ENCODE measurements at places on chromosomes 12 and 14.

DNA sequence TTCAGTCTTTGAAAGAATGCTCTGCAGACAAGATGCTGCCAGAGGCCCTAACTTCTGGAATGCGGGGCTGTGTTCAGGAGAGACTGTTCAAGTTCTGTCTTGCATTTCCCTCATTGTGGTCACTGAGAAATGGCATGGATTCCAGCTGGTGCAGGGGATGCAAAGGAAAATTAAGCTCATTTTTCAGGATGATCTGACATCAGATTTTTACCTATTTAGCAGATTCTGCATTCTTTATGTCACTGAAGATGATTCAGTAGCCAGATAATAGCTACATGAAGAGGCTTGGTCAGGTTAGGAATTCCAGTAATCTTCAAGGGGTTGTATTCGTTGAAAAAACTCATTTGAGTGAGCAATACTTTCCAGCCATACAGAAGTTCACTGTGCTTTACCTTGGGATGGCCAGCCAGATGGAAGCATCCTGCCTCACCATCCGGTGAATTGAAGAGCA lies 16.1 kb upstream of the MFAP5 start:
- DNase-seq: no peak

- DNase-seq: no peak
Observed at GRCh38 chr12:98275131-98275475, 240.3 kb upstream of the TMPO start.

GRCh38 chr12:84384384-84384783 lies 528.2 kb downstream of the SLC6A15 start:
- no peak for DNase-seq

GRCh38 chr14:51203881-51204280 lies 36.2 kb upstream of the TMX1 start:
- DNase-seq: no peak

GRCh38 chr14:105493921-105494605 lies 3.0 kb downstream of the TEDC1 start:
- DNase-seq: no peak

GRCh38 chr14:98931911-98932310 lies 340.1 kb downstream of the BCL11B start:
- peak; percentile 11 for DNase-seq

- DNase-seq: no peak
Observed at GRCh38 chr14:58797010-58797429, 159.3 kb downstream of the DACT1 start.

GRCh38 chr12:113230315-113231234 lies 9.3 kb downstream of the TPCN1 start:
- DNase-seq: no peak

DNA sequence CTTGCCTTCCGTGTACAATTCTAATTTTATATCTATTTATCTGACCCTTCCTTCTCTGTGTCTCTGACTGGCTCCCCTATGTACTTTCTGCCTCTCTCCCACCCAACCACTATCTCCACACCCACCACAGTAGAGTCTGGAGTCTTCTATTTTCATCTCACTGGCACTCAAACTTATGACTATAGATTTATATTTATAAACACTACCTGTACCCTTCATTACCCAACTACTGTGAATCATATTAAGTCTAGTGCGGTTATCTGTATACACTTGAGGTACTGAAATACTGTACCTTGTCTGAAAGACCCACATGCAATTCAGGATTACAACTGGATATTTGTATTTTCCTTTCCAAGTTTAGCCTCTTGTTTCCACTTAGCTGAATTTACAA lies 36.1 kb downstream of the ATP2B1 start:
- DNase-seq: no peak

DNA sequence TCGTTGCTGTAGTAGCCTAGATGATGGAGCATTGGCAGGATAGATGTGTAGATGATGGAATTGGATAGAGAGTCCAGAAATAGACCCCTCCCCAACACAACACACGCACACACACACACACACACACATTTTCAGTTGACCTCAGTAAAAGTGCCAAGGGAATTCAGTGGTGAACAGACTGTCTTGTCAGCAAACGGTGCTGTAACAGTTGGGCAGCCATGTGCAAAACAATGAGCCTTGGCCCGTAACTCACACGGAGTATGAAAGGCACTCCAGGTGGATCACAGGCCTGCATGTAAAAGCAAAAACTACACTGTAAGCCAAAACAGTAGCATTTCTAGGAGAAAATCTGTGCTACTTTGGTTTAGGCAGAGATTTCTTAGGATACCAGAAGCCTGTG lies 87.8 kb downstream of the DDX51 start:
- DNase-seq: no peak

DNA sequence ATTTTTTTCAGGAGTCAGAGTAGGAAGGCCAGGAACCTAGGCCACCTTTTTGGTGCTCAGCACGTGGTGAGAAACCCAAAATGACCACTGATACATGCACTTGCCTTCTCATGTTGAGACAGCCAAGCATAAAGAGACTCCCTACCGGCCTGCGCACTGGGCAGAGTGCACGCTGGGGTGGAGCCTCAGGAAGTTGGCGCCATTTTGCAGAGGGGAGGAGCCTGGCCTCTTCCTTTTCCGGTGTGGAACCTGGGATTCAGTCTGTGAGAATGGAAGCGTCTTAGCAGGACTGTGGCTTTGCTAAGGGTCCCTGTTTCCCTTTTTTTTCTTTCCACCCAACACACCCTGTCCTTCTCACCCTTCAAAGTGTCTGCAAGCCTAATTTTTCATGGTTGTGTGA lies 62.9 kb upstream of the RTRAF start:
- DNase-seq: no peak

DNA sequence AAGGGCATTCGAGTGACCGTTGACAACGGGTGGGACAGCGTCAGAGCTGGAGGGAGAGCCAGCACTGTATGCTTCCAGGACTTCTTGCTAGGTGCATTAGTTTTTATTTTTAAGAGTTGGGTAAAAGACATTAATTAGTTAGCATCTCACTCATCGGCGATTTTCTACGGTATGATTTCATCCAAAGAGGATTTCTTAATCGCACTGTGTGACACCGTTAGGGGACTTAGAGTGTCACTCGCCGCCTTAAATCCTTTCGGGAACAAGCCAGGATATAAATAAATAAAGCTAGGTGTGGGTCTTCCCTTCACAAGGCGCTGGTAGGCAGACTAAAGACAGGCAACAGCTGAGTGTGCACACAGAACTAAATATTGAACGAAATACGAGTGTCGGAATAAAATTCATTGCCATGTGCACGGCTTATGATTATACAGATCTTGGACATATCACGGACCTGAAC lies 869 bp upstream of the NOVA1 start:
- no peak for DNase-seq

DNA sequence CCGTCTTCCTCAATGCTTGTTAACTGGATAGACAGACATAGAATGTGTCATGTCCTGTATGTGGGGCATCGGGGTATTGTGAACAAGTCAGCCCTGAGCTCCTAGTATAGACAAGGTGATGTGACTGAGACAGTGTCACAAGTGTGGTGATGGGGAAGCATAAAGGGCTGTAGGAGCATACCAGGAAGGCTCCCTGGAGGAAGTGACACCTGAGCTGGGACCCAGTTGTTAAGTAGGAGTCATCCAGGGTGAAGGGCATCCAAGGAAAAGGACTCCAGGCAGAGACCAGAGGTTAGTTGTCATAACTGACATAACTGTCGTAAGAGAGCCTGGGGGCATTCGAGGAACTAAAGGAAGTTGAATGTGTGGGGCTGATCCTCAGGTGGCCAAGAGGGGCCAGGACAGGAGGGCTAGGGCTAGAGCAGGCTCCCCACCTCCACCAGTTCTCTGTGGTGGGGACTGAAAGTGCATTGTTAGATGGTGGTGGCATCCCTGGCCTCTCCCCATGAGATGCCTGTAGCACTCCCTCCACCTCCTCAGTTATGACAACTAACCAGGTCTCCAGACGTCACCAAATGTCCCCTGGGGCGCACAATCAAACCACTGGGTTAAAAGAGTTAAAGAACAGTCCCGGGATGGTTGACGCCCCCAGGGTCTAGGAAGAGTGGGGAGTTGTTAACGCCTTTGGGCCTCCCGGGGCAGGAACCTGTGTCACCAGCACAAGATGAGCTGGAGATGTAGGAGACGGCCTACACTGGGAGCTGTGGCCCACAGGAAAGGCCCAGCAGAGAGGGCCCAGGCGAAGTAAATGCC lies 2.4 kb downstream of the FICD start:
- no peak for DNase-seq

GRCh38 chr12:70628701-70629480 lies 8.3 kb downstream of the PTPRB start:
- DNase-seq: no peak

- DNase-seq: no peak
Observed at GRCh38 chr12:78062786-78063185, 232.1 kb downstream of the NAV3 start.

GRCh38 chr14:50964683-50965390 lies 20.6 kb upstream of the PYGL start:
- DNase-seq: no peak

GRCh38 chr14:54662491-54663133 lies 95.7 kb downstream of the SAMD4A start:
- DNase-seq: no peak

DNA sequence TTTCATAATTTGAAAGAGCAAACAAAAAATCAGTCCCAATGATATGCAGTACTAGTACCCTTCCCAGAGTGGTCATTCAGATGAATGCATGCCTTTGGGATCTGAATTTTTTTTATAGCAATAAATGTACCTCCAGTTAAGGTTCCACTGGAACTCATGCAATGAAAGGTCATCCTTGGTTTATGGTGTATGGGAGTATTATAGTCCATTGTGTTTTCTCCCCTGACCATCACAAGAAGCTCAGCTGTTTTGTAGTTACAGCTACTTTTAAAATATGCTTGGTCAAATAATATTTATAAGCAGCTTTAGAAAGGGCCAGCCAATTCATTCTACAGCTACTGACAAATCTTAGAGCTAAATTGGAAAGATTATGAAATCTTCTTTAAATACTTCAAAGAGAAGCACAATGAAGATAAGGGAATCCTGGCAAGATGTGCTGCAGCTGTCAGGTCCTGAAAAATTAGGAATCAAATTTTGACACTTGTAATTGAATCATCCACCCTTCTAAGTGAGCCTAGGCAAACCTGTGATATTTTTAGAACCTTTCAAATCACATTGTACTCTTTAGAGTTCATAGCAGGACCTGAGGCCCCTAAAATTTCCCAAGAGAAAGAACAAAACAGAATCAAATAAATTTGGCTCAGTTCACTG lies 46.5 kb downstream of the IFT81 start:
- no peak for DNase-seq

- no peak for DNase-seq
Observed at GRCh38 chr12:130611026-130611905, 104.8 kb downstream of the RIMBP2 start.

DNA sequence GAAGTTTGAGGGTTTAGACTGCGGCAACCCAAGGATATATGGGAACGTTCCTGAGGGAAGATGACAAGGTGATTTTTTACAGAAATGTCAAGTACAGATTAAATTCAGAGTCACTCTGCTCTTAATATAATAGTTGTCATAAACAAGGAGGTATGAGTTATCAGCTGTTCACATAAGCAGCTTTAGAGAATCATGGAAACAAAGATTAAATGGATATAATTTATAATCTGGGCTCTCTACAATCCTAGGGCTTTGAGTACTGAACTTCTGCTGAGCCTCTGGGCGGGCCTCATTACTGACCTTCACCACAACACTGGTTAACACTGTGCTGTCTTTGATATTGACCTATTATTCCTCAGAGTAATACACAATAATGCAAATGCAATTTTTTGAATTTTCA lies 577.8 kb downstream of the RPS29 start:
- no peak for DNase-seq

GRCh38 chr14:32706721-32707519 lies 231.8 kb upstream of the NPAS3 start:
- no peak for DNase-seq

- DNase-seq: no peak
Observed at GRCh38 chr12:48780381-48781025, 8.4 kb downstream of the ADCY6 start.

- no peak for DNase-seq
Observed at GRCh38 chr12:22653075-22653474, 28.1 kb downstream of the ETNK1 start.

DNA sequence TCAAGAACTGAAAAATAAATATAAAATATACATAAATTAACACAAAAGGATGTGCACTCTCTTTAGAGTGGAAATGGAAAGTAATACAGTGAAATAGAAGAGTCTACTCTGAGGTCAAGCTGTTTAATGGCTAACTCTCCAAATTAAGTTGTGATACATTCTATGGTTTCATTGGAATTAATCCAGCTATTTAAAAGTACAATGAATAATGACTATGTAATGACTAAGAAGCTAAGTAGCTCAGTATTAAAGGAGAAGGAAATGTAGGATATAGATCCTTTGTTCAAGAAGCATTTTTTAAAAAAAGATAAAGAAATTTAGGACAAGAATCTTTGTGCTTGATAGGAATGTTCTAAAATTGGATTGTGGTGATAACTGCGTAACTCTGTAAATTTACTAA lies 85.3 kb downstream of the LRP6 start:
- no peak for DNase-seq

GRCh38 chr12:51669271-51669670 lies 78.2 kb downstream of the SCN8A start:
- DNase-seq: no peak

DNA sequence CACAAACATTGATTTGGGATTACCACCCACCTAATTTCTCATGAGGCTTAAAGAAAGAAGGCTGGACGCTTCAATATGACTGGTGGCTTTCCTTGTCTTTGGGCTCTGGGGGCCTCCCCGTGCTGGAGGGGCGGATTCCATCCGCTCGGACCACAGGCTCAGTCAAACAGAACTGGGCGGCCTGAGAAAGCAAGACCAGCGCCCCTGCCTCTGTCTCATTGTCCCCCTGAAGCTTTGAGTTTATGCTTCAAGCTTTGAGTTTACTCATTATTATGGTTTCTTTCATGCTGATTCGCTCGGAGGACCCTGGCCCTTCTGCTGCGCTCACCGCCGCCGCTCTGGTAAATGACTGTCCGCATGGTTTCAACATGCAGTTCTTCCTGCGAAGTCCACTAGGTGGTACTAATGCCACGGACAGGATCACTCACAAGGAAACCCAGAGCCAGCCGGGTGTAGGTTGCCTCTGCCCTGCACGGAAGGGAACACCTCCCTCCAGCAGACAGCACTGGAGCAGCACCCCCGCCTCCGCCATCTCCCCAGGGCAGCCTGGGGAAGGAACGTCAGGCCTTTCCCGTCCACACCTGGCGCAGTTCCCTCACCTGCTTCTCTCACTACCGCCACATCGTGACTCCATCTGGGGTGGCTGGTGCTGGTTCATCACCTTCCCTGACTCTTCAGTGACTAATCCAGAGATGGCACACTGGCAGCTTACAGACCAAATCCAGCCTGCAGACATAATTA lies 13.2 kb upstream of the TIGAR start:
- DNase-seq: no peak

GRCh38 chr12:109655578-109655977 lies 58.0 kb upstream of the FAM222A start:
- no peak for DNase-seq

DNA sequence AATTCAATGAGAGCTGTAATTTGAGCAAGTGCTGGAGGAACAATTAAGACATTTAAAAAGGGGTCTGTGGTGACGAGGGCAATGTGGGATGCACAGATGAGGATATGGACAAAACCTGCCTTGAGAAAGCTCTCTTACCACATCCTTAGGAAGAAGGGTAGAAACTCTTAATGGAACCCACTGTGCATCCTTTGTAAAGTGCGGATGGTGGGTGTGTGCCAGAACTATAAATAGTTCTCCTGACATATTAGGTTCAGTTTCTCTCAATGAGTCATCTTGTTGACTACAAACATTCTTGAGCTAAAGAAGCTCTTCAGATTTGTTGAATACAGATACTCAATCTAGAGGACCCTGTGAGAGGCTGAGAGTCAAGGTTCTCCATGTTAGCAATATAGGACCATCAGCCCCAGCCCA lies 106.1 kb upstream of the ANO4 start:
- DNase-seq: no peak

- no peak for DNase-seq
Observed at GRCh38 chr14:75450381-75451276, 22.8 kb downstream of the JDP2 start.

Measured in activated naive CD8-positive, alpha-beta T cell treated with anti-CD3 and anti-CD28 coated beads, Interleukin-2, amount 50 U/mL, for 16 hours (primary cell).